ENCODE measurements at places on chromosomes 2 and 18.

- H3K4me1 ChIP-seq = no peaks in the 10 kb centered on the region
- H3K4me3 ChIP-seq = no peak overlapping the region
- no peaks in the 10 kb centered on the region for H3K27me3 ChIP-seq
- H3K36me3 ChIP-seq = no peaks in the 10 kb centered on the region
- no peak overlapping the region for H3K27ac ChIP-seq
Measured at GRCh38 chr2:217086038-217086522, 226.2 kb upstream of the TNP1 start.

- no peak overlapping the region for H3K4me3 ChIP-seq
- no peaks in the 10 kb centered on the region for H3K36me3 ChIP-seq
- no peaks in the 10 kb centered on the region for H3K4me1 ChIP-seq
- H3K27ac ChIP-seq = no peak overlapping the region
- no peaks in the 10 kb centered on the region for H3K27me3 ChIP-seq
Measured at GRCh38 chr18:55862693-55863390, 274.9 kb upstream of the TCF4 start.

DNA sequence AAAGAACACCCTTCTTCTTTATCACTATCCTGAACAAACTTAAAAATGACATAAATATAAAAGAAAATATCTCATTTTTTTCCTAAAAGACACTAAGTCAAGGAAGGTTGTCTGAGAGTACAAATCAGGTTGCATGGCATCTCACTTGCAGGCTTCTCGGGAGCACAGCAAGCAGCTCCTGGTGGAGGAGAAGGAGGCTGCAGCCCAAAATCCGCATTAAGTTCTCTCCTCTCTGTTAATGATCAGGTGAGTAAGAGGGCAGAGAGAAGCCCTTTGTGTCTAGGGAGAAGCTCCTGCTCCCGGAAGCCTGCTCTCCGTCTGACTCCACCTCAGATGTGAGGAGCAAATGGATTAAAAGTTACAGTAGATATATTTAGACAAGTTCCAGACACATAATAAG is 35.0 kb upstream of the DOK6 start:
- no peaks in the 10 kb centered on the region for H3K4me1 ChIP-seq
- H3K36me3 ChIP-seq = no peaks in the 10 kb centered on the region
- H3K4me3 ChIP-seq = no peak overlapping the region
- no peak for DNase-seq
- H3K27ac ChIP-seq = no peak overlapping the region
- no peaks in the 10 kb centered on the region for H3K27me3 ChIP-seq

- no peaks in the 10 kb centered on the region for H3K27me3 ChIP-seq
- no peak overlapping the region for H3K4me3 ChIP-seq
- H3K4me1 ChIP-seq = no peaks in the 10 kb centered on the region
- DNase-seq = no peak
Measured at GRCh38 chr18:55189972-55190371, 230.7 kb upstream of the CCDC68 start.

GRCh38 chr2:218278531-218279360 is 8.4 kb downstream of the PNKD start:
- peaks cover 61% of the 10 kb centered on the region for H3K4me1 ChIP-seq
- H3K4me3 ChIP-seq = no peak overlapping the region
- H3K27me3 ChIP-seq = no peaks in the 10 kb centered on the region
- H3K27ac ChIP-seq = peak overlapping the region; percentile 91
- peaks cover 70% of the 10 kb centered on the region for H3K36me3 ChIP-seq

- DNase-seq = no peak
- H3K4me3 ChIP-seq = no peak overlapping the region
- no peaks in the 10 kb centered on the region for H3K36me3 ChIP-seq
- H3K27me3 ChIP-seq = no peaks in the 10 kb centered on the region
- H3K27ac ChIP-seq = no peak overlapping the region
Measured at GRCh38 chr2:86311879-86312278, 25.5 kb downstream of the REEP1 start.

GRCh38 chr2:55063226-55063625 is 13.0 kb upstream of the RTN4 start:
- H3K27ac ChIP-seq = no peak overlapping the region
- no peaks in the 10 kb centered on the region for H3K36me3 ChIP-seq
- DNase-seq = no peak
- no peak overlapping the region for H3K4me3 ChIP-seq

DNA sequence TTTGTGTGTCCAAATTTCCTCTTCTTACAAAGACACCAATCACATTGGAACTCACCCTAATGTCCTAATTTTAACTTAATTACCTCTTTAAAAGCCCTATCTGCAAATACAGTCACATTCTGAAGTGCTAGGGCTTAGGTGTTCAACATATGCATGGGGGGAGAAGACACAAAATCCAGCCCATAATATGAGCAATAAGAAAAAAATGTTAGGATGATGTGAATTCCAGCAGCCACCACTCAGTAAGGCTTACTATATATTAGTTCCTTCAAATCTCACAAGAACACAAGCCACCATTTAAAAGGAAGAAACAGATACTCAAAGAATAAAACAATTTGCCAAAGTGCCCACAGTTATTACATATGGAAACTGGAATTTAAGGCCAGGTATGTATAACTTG is 285.7 kb downstream of the EPHA4 start:
- H3K4me3 ChIP-seq = no peak overlapping the region
- H3K4me1 ChIP-seq = peaks cover 10% of the 10 kb centered on the region
- H3K27me3 ChIP-seq = no peaks in the 10 kb centered on the region
- no peaks in the 10 kb centered on the region for H3K36me3 ChIP-seq
- DNase-seq = no peak

DNA sequence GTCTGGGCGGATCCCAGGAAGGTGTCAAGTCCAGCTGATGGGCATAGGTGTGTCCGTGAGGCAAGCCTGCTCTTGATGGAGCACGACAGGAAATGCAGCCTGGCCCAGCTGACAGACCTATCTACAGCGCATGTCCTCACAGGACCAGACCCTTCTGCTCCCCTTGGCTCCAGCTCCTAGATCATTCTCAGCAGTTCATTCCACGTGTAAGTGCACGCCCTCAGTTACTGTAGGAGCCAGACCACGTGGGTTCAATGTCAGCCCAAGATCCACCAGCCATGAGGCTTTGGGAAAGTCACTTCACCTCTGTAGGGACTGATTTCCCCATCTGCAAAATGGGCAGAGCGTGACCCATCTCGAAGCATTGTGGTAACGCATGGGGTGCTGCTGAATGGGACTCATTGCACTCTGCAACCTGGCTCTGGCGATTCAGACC is 47.8 kb downstream of the TMEM17 start:
- no peaks in the 10 kb centered on the region for H3K27me3 ChIP-seq
- H3K4me1 ChIP-seq = peaks cover 6% of the 10 kb centered on the region
- no peak overlapping the region for H3K4me3 ChIP-seq
- DNase-seq = no peak

DNA sequence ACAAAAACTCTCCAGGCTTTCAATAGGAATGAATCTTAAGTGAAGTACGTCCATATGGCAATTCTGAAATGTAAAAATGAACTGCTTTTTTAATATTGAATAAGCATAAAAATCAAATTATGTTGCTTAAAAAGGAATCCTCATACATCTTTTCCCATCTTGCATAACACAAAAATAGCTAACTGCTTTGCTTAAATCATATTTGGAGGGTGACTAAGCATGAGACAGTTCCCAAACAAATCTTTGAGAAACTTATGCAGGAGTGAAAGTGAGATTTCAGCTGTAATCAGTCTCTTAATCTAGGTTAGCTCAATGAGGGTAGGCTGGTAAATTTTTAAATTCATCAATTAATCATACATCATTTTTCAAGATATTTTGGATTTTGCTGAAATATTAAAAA is 111.5 kb downstream of the MBD5 start:
- no peak overlapping the region for H3K4me3 ChIP-seq
- H3K4me1 ChIP-seq = no peaks in the 10 kb centered on the region
- no peak for DNase-seq
- H3K27me3 ChIP-seq = no peaks in the 10 kb centered on the region
- no peak overlapping the region for H3K27ac ChIP-seq

- DNase-seq = no peak
- H3K36me3 ChIP-seq = no peaks in the 10 kb centered on the region
- no peak overlapping the region for H3K4me3 ChIP-seq
Measured at GRCh38 chr18:59454909-59455727, 96.1 kb upstream of the LMAN1 start.

GRCh38 chr2:56130463-56131070 is 53.2 kb upstream of the CCDC85A start:
- H3K36me3 ChIP-seq = no peaks in the 10 kb centered on the region
- no peak overlapping the region for H3K27ac ChIP-seq
- no peaks in the 10 kb centered on the region for H3K27me3 ChIP-seq
- H3K4me3 ChIP-seq = no peak overlapping the region
- DNase-seq = peak; percentile 43
- no peaks in the 10 kb centered on the region for H3K4me1 ChIP-seq

GRCh38 chr2:180823546-180824141 is 156.8 kb upstream of the UBE2E3 start:
- H3K27ac ChIP-seq = no peak overlapping the region
- H3K4me3 ChIP-seq = no peak overlapping the region
- no peaks in the 10 kb centered on the region for H3K4me1 ChIP-seq

DNA sequence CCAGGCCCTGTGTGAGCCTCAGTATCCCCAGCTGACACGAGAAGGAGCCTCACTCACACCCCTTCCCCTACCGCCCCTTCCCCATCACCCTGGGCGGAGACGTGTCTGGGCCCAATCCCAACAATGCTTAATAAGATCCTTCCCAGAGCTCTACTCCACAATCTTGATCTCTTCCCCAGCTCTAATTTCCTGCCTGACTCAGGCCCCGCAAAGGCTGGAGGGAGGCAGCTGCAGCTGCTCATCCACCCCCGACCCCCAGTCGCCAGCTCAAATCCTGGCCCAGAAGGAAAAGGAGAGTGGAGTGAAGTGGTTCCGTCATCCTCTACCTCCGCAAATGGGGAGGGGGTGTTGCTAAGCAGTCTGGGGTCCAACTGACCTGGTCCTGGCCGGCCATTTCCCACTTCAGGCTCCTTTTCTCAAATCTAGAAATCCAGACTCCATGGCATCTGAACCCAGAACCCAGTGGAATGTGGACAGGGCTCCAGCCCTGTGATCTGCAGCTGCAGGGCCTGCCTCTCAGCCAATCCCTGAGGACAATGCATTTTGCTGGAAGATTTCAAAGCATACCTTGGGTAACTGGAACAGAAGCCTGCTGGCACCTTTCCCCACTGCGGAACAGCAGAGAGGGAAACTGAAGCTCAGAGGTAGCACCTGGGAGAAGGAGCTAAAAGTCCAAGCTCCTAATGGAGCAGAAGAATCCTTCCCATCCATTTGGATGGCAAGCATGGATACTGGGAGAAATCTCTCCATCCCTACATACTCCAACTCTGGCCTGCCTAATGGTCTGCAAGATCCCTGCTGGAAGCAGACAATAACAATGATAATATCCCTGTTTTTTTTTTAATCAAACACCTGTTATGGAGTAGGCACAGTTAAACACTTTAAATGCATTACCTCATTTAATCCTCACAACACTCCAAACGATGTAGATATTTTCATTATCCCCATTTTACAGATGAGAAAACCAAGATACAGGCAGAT is 5.6 kb upstream of the TNS1 start:
- H3K27me3 ChIP-seq = no peaks in the 10 kb centered on the region
- no peak overlapping the region for H3K27ac ChIP-seq
- no peak overlapping the region for H3K4me3 ChIP-seq
- H3K4me1 ChIP-seq = peaks cover 34% of the 10 kb centered on the region

DNA sequence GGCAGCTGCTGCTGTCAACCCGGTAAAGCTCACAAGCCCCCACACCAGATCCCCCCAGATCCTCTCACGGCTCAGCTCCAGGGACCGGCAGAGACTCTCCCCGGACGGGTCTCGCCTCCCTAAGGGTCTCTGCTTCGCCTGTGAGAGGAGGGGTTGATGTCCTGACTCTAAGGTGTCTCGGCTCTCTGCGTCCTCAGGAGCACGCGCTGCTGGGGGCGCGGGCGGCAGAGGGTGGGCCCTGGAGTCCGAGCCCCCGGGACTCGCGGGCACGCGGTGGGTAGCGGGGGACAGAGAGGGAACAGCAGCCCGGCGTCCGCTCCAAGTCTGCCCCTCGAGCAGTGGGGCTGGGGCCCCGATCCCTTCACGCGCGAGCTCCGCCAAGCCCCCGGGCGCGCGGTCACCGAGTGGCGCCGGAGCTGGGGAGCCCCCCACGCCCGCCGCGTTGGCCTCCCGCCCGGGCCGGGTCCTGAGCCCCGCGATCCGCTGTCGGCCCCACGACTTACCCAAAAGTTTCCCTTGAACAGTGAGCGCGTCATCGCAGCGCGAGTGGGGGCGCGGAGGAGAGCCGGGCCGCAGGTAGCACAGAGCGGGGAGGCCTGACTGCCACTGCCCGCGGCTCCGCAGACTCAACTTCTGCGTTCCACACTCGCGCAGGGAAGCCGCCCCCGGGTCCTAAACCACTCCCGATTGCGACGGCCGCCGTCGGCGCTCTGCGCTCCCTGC is at the start of gene PSTPIP2:
PSTPIP2 (minus strand) TSS at position 608 of the 723 bp plus-strand sequence; CDS start at position 536, 72 bp downstream.
- no peaks in the 10 kb centered on the region for H3K36me3 ChIP-seq
- peak; percentile 66 for DNase-seq
- peaks cover 29% of the 10 kb centered on the region for H3K4me1 ChIP-seq
- no peak within 1 kb of the TSS for H3K27ac ChIP-seq

GRCh38 chr2:241011751-241012510 is 13.5 kb downstream of the SNED1 start:
- peaks cover 47% of the 10 kb centered on the region for H3K4me1 ChIP-seq
- H3K27me3 ChIP-seq = no peaks in the 10 kb centered on the region
- peak overlapping the region; percentile 39 for H3K27ac ChIP-seq
- peak; percentile 51 for DNase-seq
- H3K36me3 ChIP-seq = no peaks in the 10 kb centered on the region

GRCh38 chr2:232838406-232838874 is 31.6 kb upstream of the SNORC start:
- no peaks in the 10 kb centered on the region for H3K27me3 ChIP-seq
- H3K27ac ChIP-seq = no peak overlapping the region
- DNase-seq = no peak

DNA sequence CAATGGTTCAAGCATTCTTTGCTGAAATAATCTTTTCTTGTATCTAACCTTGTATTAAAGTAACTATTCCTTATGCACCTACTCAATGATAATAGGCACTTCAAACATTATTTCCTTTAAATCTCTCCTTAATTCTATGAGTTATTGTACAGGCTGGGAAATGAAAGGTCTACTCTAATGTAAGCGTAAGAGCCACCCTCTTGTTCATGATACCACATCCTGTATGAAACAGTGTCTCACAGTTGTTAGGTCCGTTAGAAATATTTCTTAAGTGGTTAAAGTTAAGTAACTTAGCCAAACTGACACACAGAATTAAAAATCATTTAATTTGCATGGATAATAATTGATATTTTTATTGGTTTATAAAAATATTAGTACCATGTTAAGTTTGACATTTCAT is 162.5 kb upstream of the RPRM start:
- H3K36me3 ChIP-seq = no peaks in the 10 kb centered on the region
- no peaks in the 10 kb centered on the region for H3K4me1 ChIP-seq
- no peak for DNase-seq
- no peak overlapping the region for H3K4me3 ChIP-seq
- no peak overlapping the region for H3K27ac ChIP-seq
- no peaks in the 10 kb centered on the region for H3K27me3 ChIP-seq

DNA sequence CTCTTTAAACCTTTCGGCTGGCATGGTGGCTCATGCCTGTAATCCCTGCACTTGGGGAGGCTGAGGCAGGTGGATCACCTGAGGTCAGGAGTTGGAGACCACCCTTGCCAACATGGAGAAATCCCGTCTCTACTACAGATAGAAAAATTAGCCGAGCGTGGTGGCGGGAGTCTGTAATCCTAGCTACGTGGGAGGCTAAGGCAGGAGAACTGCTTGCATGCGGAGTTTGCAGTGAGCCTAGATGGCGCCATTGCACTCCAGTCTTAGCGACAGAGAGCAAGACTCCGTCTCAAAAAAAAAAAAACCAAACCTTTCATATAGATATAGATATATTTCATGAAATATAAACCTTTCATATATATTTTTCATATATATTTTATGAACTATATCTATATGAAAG is 864.7 kb downstream of the TRIB2 start:
- no peaks in the 10 kb centered on the region for H3K27me3 ChIP-seq
- no peaks in the 10 kb centered on the region for H3K4me1 ChIP-seq
- H3K27ac ChIP-seq = no peak overlapping the region
- no peak overlapping the region for H3K4me3 ChIP-seq
- H3K36me3 ChIP-seq = no peaks in the 10 kb centered on the region
- no peak for DNase-seq
